ENCODE measurements at places on chromosomes 5 and 9.

DNA sequence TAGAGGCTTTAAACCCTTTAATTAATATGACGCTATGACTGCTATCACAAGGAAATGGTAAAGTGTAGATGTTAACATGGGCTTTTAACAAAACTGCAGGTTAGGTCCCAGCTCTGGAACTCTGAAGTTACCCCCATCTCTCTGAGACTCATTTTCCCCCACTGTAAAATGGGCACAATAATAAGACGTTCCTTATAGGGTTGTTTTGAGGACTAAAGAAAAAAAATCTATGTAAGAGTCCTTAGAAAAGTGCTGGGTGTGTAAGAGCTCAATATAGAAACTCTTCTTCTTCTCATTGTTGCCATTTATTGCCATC is 45.8 kb upstream of the STK32A start:
- no peak for DNase-seq

DNA sequence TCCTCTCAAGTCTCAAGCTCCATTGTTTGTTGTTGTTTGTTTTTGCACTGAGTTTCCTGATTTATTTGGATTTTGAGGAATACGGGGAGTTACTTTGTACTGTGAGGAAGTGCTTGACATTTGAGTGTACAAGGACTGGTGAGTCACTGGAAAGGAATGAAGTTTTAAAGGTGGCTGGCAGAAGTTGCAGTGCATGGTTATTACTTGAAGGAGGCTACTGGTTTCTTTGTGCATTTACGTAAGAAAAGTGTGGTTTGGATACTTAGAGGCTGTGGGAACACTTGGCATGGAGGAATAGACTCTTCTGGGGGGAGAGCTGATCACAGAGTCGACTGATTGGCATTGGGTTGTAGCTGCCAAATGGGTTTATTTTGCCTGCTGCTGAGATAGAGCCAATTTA is 919.0 kb downstream of the TAF11L14 start:
- DNase-seq: no peak

GRCh38 chr5:82104872-82105271 is 133.0 kb downstream of the ATG10 start:
- DNase-seq: no peak

GRCh38 chr5:61290791-61291210 is 41.3 kb upstream of the ZSWIM6 start:
- DNase-seq: no peak

DNA sequence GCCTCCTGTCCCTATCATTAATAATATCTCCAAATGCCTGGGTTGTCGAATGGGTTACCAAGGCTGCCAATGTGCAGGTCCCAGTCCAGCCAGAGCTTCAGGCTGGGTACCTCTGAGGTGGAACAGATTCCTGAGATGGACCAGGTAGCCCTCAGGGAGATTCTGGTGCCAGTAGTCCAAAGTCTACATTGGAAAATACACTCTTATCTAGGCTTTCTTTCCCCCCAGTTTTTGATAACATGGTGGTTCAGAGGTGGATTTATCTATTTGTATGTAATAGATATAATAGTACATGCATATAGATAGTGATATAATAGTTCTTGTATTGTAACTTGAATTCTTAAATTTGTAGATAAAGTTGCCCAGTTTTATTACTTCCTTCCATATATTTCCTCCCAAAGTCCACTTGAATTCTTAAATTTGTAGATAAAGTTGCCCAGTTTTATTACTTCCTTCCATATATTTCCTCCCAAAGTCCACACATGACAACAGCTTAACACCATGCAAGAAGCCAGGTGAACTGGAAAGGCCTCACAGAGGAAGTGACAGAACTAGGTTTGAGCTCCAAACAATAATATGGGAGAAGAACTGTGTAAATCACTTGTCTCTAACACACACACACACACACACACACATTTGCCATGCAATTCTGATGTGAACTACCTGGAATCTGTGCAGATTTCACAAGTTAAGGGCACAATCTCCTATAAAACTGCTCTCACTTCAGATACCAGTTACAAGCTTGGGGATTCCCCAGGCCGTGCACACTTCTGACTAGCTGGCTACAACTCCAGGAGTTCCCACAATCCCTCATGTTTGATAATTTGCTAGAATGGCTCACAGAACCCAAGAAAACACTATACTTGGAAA is 30.7 kb upstream of the ERAP1 start:
- DNase-seq: no peak

DNA sequence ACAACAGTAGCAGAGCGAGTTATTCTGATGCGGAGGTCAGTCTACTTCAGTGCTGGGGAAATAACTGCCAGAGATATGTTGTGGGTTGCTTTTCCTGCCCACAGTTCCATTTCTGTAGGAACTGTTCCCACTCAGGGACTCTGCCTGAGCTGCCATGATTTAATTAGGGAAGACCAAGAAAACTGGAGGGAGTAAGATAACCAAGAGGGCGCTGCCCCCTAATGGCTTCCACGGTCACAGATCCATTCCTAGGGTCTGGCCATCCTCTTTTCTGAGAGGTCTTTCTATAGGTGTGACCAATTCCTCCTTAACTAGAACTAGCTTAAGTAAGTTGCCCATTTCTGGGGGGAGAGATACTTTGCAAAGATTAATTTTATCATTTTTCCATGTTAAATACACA is 125.9 kb downstream of the APBA1 start:
- no peak for DNase-seq

DNA sequence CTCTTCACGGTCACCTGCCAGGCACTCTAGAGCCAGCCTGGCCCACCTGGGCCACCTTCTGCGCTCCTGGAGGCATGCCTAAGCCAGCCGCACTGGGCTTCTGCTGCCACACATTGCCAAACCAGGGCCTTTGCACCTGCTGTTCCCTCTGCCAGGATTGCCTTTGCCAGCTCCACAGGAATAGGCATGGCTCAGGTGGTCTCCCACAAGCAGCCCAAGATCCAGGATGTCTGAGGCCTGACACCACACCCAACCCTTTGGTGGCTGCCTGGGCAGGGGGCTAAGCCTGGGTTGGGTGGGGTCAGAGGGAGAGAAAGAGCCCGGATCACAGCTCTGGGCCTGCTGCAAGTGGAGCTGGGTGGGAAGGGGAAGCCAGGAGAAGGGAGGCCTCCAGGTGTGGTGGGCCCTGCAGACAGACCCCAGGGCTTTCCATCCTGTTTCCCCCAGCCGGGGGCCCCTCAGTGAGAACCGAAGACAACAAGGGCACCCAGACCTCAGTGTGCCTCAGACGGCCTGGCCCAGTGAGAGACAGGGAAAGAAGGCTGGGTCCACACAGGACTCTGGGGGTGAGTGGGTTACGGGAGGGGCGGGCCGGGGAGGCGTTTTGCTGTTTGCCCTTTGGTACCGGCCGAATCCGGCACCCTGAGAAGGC is 672 bp upstream of the SUSD3 start:
- no peak for DNase-seq

- DNase-seq: no peak
Measured at GRCh38 chr5:98217138-98217537, 556.3 kb upstream of the RGMB start.

GRCh38 chr5:1420211-1421195 is 24.7 kb downstream of the SLC6A3 start:
- DNase-seq: no peak

DNA sequence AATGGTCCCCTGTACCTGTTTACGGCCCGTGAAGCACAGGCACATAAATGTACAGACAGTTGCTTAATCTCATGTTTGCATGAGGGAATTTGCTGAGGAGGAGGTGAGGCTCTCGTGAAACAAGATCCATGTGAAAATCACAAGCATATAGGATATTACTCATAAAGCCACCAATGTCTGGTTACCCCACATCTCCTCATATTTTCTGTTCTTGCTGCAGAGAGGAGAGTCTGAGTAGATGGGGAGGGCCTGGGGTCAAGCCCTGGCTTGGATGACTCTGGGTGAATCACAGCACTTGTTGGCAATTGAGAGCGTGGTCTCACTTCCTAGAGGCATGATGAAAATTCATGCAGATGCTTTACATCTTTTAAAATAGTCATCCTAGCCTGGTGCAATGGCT is 975 bp downstream of the AGXT2 start:
- DNase-seq: no peak

DNA sequence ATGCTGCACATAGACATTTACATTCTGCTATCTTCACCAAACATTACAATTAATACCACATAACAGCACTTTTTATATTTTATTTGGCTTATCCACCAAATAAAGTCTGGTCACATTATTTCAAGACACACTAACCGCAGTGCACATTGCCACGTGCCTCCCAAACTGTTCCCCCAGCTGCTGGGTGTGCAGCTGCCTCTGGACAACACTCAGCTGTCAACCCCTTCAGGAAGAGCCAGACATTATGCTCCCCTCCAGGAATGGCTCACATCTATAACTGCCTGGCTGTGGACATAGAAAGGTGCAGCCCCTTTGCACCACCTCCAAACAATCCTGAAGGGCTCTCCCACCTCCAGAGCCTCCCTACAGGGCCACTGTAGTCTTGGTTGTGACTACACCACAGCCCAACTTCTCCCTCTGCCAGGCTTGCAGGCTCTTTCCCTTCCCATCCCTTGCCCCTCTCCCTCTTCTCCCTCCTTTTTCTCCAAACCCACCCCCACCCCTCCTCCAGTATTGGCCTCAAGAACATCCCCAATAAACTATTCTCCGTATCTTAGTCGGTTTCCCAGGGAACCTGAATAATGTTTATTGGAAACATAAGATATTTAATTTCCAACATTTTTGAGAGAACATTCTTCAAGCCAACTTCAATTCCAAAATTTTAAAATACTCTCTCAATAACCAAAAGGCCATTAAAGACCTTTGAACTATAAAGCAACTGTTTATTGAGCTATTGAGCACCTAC is 372.3 kb downstream of the CTNND2 start:
- no peak for DNase-seq

GRCh38 chr5:45623832-45624231 is 72.3 kb downstream of the HCN1 start:
- DNase-seq: no peak

DNA sequence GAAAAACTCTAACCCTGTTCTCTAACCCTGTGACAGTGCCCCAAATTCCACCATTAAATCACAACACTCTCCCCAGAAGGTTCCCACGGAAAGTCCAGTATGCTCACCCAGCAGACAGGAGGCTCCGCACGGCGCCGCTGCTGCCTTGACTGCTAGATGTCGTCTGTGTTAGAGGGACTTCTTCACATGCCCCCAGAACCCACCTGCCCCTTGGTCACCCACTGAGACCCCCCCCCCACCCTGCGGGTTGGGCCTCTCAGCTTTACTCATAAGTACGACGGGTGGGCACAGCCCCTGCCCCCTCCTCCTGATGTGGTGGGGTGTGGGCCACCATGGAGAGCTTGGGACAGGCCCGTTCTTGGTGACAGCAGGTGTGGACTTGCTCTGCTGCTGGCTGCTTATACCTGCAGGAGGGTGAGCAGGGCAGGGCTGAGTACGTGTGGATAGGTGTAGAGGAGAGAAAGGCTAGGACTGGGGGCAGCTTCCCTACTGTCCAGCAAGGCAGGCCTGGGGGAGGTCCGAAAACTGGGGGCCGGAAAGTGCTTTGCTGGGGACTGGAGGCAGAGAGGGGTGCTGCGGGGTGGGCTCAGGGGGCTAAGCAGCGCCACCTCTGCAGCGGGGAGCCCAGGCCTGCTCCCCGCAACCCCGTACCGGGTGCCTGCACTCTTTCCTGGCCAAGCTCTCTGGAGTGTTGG is 57.5 kb upstream of the OLFM1 start:
- DNase-seq: no peak

DNA sequence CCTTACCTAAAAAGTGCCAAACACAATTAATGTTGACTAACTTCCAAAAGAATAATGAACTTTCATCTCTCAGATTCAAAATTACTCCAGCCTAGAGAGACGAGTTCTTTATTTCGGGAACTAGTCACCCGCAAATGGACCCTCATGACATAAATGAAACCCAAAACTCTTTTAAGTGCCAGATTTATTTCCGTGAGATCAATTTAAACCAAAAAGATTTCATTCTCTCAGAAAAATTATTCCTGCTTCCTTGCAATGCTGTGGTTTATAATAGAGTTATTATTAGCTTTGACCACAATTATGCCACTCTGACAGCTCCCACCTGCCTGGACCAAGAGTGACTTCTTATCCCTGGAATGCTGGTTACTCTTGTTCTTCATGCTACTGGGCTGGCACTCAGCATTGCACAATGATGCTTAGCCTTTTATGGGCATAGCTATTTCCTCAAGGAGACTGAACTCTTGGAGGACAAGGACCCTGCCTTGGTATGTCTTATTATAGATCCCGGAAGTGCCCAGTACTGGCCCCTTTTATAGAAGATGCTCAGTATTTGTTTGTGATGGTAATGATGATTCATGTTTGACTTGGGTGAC is 183.5 kb downstream of the SNX18 start:
- DNase-seq: no peak

GRCh38 chr5:17678751-17679324 is 44.6 kb downstream of the TAF11L14 start:
- DNase-seq: no peak

- DNase-seq: no peak
Measured at GRCh38 chr9:79742110-79742721, 170.5 kb downstream of the TLE4 start.

Data from urinary bladder (tissue), 4 donors.